ENCODE measurements at places on chromosomes 12 and 14. TPM values are rescaled to one million over a fixed set of nuclear protein-coding genes. Genes with fewer than 3 reads are reported as not detected.

Gene RAB21
- polyA plus RNA-seq, result 32.4 TPM

Gene SPIC
- not detected for polyA plus RNA-seq

Gene DIO3
- polyA plus RNA-seq, result not detected

Gene NOS1
- polyA plus RNA-seq, result 0.10 TPM

Gene LRRK2
- polyA plus RNA-seq, result 5.2 TPM

Gene NFATC4
- polyA plus RNA-seq, result 0.10 TPM

Gene CBLN3
- 1.5 TPM for polyA plus RNA-seq

Gene GUCY2C
- polyA plus RNA-seq, result not detected

Gene GRIP1
- 2.3 TPM for polyA plus RNA-seq

Gene SLC5A8
- not detected for polyA plus RNA-seq

Gene GLT1D1
- not detected for polyA plus RNA-seq

Gene OR4E2
- polyA plus RNA-seq, result not detected

Gene RNASE13
- polyA plus RNA-seq, result not detected

Gene MYRFL
- 0.04 TPM for polyA plus RNA-seq

Gene ATG2B
- polyA plus RNA-seq, result 7.4 TPM

Gene IFI27
- 0.76 TPM for polyA plus RNA-seq

Gene FAM181A
- polyA plus RNA-seq, result not detected

Gene GZMB
- not detected for polyA plus RNA-seq

Gene PLA2G1B
- polyA plus RNA-seq, result not detected

Gene RND1
- polyA plus RNA-seq, result 26.5 TPM

Gene KERA
- polyA plus RNA-seq, result not detected

Gene APOF
- polyA plus RNA-seq, result not detected

Gene P2RX2
- polyA plus RNA-seq, result not detected

Gene GPRC5D
- polyA plus RNA-seq, result not detected

Gene ARMH4
- 0.15 TPM for polyA plus RNA-seq

Gene GNG2
- polyA plus RNA-seq, result 2.4 TPM

Gene SPX
- 3.2 TPM for polyA plus RNA-seq

Gene MYF5
- polyA plus RNA-seq, result not detected

Gene CD163L1
- polyA plus RNA-seq, result 0.34 TPM

Gene SLIRP
- polyA plus RNA-seq, result 492 TPM

Gene TAS2R7
- polyA plus RNA-seq, result not detected

Gene NEMP1
- 13.2 TPM for polyA plus RNA-seq

Gene FOXN4
- 0.07 TPM for polyA plus RNA-seq

Gene MIPOL1
- polyA plus RNA-seq, result 5.2 TPM

Gene CARMIL3
- 0.98 TPM for polyA plus RNA-seq

Gene GPX2
- 382 TPM for polyA plus RNA-seq

Gene UNC79
- 0.01 TPM for polyA plus RNA-seq

Gene BEGAIN
- polyA plus RNA-seq, result 3.7 TPM

Gene CNTN1
- polyA plus RNA-seq, result 69.7 TPM

Gene TPPP2
- polyA plus RNA-seq, result not detected

Gene CELA1
- not detected for polyA plus RNA-seq

Gene NRL
- polyA plus RNA-seq, result 0.93 TPM

Gene DUSP6
- 2.5 TPM for polyA plus RNA-seq

Gene PTPRO
- polyA plus RNA-seq, result not detected

Gene OR4K17
- polyA plus RNA-seq, result not detected

Gene IGFBP6
- 128 TPM for polyA plus RNA-seq

Gene DAO
- not detected for polyA plus RNA-seq

Gene TAS2R20
- 0.21 TPM for polyA plus RNA-seq

Gene CLEC4C
- polyA plus RNA-seq, result not detected

Gene FAM90A1
- not detected for polyA plus RNA-seq

Gene CD27
- polyA plus RNA-seq, result not detected

Gene TMEM30B
- 0.16 TPM for polyA plus RNA-seq

Data from A549 (cell line).